ENCODE measurements at places on chromosomes 12 and 14.

GRCh38 chr12:54497883-54498282, 331 bp downstream of the NCKAP1L start:
- no peak for DNase-seq

DNA sequence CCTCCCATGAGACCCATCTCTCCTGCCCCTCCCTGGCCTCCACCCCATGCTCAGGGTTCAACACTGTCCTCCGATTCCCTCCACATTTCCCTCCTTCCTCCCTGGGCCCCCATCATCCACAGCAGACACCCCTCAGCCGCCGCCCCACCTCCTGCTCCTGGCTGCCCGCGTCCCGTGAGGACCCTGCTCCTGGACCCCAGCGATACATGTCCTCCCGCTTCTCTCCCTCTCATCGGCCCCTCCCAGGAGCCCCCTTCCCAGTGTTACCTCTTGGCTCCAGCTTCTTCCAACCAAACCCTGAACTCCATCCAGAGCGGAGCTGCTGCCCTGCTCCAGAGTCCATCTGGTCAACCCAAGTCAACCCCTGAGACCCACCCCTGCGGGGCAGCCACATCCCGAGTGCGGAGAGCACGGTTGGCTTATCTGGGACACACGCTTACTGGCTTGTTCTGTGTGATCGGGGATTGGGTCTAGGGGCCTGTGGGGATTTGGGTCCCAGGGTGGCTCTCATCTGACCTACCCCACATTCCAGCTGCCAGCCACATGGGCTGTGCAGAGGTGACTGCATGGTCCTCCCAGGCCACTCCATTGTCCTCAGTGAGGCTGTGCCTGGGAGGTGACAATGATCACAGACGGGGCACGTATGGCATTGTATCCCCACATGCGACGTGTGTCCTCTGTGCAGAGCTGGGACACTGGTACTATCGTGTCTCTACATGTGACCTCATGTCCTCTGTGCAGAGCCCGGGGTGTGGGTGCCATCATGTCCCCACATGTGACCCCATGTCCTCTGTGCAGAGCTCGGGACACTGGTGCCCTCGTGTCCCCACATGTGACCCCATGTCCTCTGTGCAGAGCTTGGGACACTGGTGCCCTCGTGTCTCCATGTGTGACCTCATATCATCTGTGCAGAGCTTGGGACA, 333.6 kb downstream of the ADGRD1 start:
- DNase-seq: no peak

DNA sequence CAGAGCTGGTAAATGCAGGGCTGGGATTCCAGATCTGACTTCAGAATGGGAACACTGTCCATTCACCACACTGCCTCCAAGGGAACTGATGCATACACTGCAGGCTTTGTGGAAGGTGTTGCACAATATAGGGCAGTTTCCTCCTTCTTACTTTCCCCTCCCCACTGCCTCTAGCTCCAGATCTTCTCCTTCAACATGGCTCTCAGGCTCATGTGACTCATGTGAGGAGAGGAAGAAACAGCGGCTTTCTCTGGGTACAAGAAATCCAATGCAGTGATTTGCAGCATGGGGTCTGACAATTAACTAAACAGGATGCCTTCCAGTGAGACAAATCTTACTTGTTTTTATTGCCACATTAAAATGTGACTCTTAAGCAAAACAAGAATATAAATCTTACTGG, 447.6 kb upstream of the CCDC196 start:
- no peak for DNase-seq

- no peak for DNase-seq
Measured at GRCh38 chr14:37237735-37238200, 40.0 kb downstream of the MIPOL1 start.

DNA sequence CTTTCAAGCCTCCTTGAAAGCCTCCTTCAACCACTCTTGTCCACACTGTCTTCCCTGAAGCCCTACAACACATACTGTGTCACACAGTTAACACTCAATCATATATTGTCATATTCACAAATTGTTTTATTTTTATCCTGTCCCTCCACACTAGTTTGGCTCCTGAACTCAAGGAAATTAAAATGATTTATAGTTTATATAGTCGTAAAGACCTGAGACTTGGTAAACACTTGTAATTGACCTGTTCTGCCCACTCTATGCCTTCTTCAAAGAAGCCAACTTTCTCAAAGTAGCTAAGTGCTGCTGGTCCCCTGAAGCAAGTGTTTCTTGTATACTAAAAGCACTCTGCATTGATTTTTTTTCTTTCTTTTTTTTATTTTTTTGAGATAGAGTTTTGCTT, 15.6 kb upstream of the NEK9 start:
- no peak for DNase-seq

DNA sequence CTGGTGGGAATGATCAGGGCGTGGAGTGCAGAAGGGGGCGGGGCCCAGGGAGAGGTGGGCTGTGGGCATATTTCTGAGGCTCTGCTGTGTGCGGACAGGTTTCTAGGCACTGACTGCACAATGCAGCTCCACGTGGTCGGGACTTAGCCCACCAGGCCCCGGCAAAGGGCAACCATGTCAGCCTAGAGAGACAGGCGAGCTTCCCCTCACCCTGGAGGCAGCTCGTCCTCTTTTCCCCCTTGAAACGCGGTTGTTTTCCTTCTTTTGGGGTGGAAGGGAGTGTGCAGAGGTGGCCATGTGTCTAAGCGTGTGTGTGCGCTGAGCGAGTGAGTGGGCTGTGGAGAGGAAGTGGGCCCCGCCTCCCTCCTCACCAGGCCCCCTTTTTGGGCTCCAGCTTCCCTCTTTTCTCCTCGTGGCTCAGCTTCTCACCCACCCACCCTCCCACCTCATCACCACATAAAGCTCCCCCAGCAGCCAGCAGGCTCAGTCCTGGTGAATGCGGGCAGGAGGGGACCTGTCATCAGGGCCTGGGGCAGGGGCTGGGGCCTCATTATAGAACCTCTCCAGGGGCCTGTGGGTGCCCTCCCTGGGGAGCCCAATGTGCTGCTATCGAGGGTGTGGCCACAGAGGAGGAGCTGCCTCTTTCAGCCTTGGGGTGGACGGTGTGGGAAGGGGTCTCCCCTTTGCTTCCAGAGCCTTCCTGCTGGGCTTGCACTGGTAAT, 22.0 kb downstream of the LRTM2 start:
- DNase-seq: no peak

- peak; percentile 51 for DNase-seq
Measured at GRCh38 chr12:111056618-111057521, 136.5 kb upstream of the MYL2 start.

- no peak for DNase-seq
Measured at GRCh38 chr12:132272711-132273110, 56.7 kb downstream of the GALNT9 start.

DNA sequence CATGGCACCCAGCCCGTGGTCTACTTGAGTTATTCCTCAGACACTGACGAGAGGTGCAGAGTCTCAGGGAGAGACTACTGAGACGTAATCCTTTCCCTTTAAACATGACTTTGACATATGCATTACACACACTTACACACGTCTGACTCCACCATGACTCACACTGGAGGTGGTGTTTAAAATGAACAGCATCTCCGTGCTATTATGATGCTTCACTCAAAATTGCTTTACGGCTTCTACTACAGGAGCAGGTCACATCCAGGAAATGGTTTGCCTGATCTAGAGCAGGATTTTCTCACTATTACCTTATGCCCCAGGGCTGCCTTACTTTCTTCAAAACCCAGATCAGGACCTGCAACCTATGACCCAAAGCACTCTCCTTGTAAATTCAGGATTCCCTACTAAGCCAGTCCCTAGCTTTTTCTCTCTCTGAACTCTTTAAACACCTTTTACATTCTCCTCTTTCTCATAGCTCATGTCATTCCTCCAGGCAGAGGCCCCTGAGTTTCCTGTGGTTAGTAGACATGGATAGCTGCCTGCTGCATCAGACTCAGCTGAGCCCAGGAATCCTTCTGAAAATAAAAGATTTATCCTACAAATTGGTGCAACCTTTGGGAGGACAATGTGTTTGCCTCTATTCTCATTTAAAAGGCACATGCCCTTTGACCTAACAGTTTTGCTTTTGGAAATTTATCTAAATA, 31.2 kb downstream of the TMCC3 start:
- peak; percentile 14 for DNase-seq

- DNase-seq: no peak
Measured at GRCh38 chr12:53805791-53806190, 54.0 kb upstream of the CISTR start.

GRCh38 chr14:88669346-88669745, 106.5 kb downstream of the ZC3H14 start:
- no peak for DNase-seq

DNA sequence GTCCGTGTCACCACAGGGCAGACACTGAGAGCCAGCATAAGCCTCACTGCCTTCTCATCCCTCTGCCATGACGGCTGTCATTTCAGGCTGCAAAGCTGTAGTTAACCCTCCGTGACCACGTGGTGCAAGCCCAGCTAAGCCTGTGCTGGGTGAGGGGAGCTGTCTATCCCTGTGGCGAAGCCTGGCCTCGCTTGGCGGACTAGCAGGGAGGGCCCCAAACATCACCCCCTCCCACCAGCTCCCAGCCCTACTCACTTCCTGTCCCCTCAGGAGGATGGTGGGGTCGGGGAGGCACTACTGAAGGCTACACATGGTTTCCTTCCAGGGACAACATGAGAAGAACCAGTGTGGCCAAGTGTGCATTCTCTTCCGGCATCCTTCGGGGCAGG, 88.2 kb downstream of the CHGA start:
- no peak for DNase-seq

- DNase-seq: no peak
Measured at GRCh38 chr14:63928744-63929174, 76.0 kb downstream of the SYNE2 start.

DNA sequence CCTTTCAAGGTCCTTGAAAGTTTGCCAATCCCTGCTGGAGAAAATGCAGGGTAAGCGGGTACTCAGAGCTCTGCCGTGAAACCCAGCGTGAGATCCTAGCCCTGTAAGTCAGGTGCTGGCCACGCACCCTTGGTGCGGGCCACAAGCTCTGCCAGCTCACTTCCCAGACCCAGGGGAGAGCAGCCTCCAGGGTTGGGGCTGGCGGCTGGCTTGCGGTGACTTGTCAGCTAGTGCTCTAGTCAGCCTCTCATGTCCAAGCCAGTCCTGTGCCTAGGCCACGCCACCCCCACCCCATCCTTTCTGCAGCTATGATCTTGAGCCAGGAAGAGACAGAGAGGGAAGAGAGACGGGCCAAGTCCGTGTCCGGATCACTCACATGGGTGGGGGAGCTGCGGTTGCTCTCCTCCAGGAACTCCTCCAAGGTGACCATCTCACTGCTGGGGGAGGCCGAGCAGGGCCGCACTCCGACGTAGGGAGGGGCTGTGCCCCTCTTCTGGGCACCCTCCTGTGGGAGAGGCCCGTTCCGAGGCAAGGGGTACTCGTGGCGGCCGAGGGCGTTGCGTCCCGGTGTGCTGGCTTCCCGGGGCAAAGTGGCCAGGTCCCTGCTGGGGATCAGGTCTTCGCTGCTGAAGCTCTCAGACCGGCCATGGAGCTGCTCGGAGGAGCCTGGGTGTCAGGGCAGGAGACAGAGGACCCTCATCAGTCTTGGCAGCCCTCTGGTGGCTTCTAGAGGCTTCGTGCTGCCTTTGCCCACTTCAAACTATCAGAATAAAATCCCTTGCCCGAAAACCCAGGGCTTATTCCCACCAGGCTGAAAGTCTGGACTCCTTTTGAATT, 33.3 kb upstream of the GPR68 start:
- no peak for DNase-seq

GRCh38 chr12:54229624-54230212, 40.9 kb upstream of the SMUG1 start:
- no peak for DNase-seq

- DNase-seq: peak; percentile 1
Measured at GRCh38 chr14:72617391-72618031, 276.4 kb downstream of the DPF3 start.

DNA sequence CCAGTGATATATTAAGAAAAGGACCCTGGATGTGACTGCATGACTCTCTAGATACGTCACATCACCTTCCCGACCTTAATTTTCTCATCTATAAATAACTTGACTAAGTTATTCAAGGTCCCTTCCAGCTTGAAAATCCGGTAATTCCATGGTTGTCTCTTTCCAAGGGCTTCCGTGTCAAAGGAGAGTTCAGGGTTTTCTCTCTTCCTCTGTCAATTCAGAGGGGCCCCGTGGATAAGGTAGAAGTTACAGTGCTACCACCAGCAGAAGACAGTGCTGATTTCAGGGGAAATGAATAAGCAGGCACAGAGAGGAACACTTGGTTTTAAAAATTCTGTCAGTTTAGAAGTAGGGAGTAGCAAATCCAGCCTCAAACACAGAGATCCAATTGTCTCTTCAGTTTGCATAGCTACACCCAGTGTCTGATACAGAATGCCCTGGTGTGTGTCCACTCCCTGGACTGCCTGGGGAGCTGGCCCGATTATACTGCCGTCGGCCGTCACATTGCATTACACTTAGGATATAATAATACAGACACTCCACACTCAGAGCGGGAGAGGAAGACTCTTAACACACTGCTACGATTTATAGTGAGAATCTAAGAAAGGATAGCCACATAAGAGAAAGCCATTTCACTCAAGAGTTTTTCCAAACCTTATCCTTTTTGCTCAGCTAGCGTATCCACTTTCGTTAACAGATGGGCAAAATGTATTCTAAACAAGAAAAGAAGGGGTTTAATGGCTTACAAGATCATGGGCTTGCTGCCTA, 54.7 kb upstream of the GTF2A1 start:
- no peak for DNase-seq

Data from natural killer cell (primary cell).